ENCODE measurements at places on chromosomes 5 and 9.

DNA sequence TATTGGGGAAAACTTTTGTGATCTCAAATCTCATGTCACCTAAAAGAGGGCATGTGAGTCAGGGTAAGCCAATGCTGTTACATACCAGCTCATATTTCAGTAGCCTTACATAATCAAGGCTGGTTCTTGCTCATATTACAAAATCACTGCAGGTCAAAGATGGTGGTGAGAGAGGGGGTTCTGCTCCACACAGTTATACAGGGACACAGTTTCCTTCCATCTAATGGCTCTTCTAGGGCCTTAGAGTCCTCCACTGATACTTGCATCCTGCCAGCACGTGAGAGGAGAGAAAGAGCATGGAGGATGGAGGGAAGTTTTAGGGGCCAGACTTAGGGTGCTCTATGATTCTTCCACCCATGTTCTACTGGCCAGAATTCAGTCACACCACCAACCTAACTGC is 130.0 kb downstream of the LIFR start:
- no peak for DNase-seq

- no peak for DNase-seq
Observed at GRCh38 chr5:115733607-115734006, 82.9 kb downstream of the CDO1 start.

DNA sequence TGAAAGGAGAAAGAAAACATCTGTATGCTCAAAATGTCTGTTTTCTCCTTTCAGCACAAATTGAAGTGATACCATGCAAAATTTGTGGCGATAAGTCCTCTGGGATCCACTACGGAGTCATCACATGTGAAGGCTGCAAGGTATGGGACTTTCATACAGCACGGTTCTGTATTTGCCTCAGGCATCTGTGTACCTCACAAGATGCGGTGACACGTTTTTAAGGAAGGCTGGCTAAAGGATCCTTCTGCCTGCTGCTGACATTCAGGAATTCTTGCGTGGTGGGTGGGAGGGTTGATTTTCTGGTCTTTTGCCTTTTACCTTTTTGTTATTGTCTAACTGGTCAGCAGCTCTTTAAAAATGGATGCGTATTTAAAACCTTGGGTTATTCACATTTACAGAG is 133.1 kb downstream of the RORB start:
- DNase-seq = no peak

DNA sequence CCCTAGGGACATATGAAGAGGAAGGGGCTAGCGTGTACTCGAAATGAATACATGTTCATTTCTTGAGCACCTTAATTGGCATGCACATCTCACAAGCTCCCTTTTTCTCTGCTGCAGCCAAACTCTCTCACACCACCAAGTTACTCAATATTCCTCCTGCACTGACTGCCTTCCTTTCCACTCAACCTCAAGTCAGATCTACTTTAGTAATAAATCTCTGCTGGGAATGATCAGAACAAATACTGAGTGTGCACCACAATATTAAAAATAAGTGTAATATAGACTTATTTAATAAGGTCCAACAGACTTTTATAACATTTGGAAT is 995.8 kb upstream of the WWC1 start:
- DNase-seq = no peak

GRCh38 chr5:175257847-175258194 is 186.2 kb downstream of the DRD1 start:
- DNase-seq = no peak

GRCh38 chr5:79975422-79975821 is 15.6 kb downstream of the MTX3 start:
- DNase-seq = no peak

- DNase-seq = no peak
Observed at GRCh38 chr9:130045725-130046450, 2.9 kb upstream of the FNBP1 start.

GRCh38 chr9:107970726-107971125 is 481.2 kb upstream of the KLF4 start:
- DNase-seq = no peak

- DNase-seq = no peak
Observed at GRCh38 chr9:23672151-23672550, 153.9 kb downstream of the ELAVL2 start.

DNA sequence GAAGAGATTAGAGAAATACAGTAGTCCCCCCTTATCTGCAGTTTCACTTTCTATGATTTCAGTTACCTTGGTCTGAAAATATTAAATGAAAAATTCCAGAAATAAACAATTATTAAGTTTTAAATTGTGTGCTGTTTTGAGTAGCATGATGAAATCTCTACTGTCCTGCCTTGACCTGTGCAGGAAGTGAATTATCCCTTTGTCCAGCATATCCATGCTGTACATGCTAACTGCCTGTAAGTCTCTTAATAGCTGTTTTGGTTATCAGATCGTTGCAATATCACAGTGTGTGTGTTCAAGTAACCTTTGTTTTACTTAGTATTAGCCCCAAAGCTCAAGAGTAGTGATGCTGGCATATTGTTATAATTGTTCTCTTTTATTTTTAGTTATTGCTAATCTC is 11.2 kb upstream of the JAK2 start:
- no peak for DNase-seq

GRCh38 chr5:150107909-150108447 is 21.6 kb upstream of the CSF1R start:
- no peak for DNase-seq

DNA sequence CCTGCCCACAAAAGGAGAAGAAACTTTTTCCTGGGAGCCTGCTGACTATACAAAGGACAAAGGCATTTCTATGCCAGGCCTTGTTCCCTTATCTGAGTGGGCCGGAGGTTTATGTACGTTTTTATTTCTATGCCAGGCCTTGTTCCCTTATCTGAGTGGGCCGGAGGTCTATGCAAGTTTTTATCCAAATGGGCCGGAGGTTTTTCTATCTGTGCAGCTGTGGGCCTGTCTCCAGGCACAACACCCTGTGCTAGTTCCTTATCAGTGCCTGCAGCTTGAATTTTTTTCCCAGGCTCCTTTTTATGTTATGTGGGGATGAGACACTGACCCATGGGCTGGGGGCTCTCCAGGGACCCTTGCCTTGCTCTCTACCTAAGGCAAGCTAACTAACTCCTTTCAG is 5.5 kb downstream of the SLC25A2 start:
- no peak for DNase-seq

DNA sequence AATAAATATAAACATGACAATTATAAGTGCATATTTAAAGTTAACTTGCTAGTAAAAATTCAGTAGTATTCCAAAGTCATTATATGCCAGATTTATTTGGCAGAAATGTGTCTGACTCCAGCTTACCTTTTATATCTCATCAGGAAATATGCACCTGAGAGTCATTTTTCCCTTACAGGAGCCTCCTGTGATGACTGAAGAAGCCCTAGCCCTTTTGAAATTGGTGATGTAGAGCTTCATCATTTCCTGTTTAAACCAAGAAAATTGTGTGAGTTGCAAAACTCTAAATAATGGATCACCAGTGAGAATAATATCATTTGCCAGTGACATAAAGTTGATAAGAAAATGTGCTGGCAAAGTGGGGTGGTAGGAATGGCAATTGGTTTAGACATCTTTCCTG is 42.1 kb upstream of the CTNND2 start:
- DNase-seq = no peak

DNA sequence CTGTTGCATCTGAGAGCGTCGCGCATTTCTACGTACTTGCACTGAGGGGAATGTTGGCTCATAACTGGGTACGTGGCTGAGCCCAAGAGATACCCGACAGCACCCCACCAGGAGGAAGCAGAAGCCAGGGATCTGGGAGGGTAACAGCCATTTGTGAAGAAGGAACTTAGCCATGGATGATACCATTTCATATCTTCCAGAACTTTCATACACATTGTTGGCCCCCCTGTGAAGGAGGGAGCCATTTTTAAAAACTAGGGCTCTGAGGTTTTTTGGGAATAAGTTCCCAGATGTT is 101.4 kb upstream of the SLC44A1 start:
- no peak for DNase-seq

DNA sequence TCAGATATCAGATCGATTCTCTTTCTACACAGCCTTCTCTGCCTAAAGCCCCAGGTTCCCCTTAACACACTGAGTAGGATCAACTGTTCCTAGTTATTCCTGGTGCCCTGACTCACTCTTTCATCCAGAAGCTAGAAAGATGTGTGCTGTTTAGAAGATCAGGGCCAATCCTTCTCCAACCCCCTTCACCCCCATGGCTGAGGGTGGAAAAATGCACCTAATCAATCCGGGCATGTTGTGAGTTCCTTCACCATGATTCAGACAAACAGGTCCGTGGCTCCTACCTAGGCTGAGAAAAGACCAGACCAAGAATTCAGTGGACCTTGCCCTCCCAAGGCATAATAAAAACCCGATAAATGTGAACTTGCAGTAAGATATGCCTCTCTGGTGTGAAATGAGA is 85.4 kb upstream of the EQTN start:
- DNase-seq = no peak

GRCh38 chr5:1494780-1495524 is 28.8 kb downstream of the LPCAT1 start:
- no peak for DNase-seq

- DNase-seq = no peak
Observed at GRCh38 chr5:147809830-147810666, 21.4 kb downstream of the SPINK1 start.

- DNase-seq = no peak
Observed at GRCh38 chr9:111005746-111006470, 32.4 kb downstream of the LPAR1 start.

- DNase-seq = no peak
Observed at GRCh38 chr5:54829102-54829501, 156.3 kb downstream of the ESM1 start.

DNA sequence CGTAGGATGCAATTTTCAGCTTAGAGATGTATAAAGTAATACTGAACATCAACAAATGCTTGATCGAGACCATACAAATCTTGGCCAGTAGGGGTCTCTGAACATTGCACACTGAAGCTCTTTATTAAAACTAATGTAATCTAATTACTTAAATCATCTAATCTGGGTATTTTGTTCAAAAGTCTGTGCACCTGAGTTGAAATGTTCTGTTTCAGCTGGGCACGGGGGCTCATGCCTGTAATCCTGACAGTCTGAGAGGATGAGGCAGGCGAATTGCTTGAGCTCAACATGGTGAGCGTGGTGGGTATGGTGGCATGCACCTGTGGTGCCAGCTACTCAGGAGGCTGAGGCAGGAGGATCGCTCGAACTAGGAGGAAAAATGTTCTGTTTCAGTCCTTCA is 41.0 kb downstream of the ESM1 start:
- no peak for DNase-seq

DNA sequence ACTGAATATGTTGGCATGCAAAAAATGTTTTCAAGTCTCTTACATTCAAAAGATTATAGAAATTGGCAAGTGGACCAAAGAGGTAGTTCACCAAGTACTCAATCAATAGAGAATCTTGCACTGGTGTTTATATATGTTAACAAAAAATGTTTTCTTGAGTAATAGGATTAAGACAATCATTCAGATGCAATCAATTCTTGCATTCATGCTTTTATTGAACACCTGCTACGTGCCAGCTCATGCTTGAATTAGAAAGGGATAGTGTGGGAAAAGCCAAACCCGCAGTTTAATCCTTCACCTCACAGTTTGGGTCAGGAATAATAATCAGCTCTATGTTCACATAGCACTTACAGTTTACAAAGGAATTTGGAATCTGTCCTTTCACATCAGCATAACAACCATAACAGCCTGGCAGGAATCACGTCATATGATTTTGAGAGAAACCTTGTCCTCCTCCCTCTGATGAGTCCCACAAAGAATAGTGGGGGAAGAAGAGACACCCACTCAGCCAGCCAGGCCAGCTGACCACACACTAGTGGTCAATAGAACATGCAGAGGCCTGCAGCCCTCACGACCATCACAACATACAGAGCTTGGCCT is 36.8 kb upstream of the FRRS1L start:
- DNase-seq = no peak

DNA sequence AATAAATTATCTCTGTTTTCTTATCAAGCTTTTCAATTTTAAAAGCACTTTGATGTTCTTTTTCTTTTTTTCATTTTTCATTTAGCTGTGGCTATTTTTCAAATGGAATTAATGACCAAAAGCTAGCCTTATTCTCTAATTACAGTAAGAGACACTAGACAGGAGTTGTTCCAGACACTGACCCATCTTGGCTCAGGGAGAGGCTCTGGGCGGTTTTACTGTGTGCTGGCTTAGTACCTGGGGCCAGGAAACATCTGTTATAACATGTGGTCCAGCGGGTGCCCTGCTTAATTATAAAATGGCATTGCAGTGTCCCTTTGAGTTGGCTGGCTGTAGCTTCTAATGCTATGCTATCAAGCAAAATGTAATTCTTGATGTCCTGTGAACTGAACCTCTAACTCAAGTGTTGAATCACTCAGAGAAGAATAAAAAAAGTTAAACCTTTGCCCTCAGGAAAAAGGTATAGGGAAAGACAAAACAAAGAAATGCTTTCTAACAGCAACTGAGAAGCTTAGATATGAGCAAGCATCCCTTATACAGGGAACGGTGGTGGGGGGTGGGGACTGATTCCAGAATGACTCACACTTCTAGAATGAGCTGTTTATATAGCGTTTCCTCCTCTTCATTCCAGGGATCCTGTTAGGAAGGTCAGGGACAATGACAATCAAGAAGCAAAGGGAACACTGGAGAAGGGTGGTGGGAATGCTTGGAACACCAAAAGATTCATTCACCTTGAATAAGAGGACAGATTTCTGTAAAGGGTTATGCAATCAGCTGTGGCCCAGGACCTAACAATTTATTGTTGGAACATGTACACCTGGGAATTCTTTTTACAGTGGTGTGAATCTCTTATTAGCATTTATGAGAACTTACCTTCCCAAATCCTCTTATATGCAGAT is 58.7 kb upstream of the NFIB start:
- DNase-seq = no peak

- no peak for DNase-seq
Observed at GRCh38 chr9:116287721-116288120, 134.1 kb downstream of the PAPPA start.

- no peak for DNase-seq
Observed at GRCh38 chr9:33437205-33437604, 10.2 kb downstream of the AQP3 start.

DNA sequence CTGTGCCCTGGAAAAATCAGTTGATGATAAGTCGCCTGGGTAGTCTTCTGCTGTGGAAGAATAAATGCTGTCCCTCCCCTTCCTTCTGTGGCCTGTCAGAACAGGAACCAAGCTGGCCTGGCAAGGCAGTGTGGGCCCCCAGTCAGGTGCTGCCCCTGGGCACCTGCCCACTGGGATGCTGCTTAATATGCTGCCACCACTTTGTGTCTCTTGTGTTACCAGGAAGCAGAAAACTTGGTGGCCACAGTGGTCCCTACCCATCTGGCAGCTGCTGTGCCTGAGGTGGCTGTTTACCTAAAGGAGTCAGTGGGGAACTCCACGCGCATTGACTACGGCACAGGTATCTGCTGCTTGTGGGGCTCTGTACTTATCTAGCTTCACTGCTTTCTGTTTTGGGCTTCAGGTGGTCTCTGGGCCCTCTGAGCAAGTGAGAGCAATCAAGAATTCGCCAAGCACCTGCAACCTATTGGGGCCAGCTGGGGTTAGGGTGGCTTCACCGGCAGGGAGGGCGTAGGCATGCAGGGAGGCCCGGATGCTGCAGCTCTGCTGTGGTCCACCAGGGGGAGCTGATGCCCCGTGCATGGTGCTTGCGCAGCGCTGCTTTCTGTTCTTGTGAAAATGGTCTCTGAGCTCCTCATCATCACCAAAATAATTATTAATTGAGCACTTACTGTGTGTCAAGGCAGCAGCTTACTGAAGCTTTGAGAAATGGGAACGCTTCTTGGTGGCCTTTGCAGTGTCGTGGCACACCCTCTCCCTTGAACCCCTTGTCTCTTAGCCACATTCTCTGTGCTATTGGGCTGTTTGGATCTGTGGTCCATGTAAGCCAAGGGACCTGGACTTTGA is 20.3 kb downstream of the PTPA start:
- DNase-seq = no peak

GRCh38 chr5:73405691-73406090 is 42.9 kb downstream of the FOXD1 start:
- no peak for DNase-seq

All from NCI-H748 treated with DMSO at 0.1 percent for 48 hours (cell line).